ENCODE measurements at places on chromosomes 11 and 22.
A peak's percentile ranks its signal among the peaks of the same experiment; 100 is the strongest.

GRCh38 chr11:14308897-14309387 lies 50.0 kb downstream of the RRAS2 start:
- no peak for DNase-seq

GRCh38 chr11:130217133-130218031 lies 57.8 kb downstream of the ST14 start:
- DNase-seq, result no peak

GRCh38 chr22:24330636-24331035 lies 60.0 kb downstream of the SPECC1L start:
- no peak for DNase-seq

GRCh38 chr22:25702040-25702439 lies 39.9 kb upstream of the MYO18B start:
- DNase-seq, result peak; percentile 22

DNA sequence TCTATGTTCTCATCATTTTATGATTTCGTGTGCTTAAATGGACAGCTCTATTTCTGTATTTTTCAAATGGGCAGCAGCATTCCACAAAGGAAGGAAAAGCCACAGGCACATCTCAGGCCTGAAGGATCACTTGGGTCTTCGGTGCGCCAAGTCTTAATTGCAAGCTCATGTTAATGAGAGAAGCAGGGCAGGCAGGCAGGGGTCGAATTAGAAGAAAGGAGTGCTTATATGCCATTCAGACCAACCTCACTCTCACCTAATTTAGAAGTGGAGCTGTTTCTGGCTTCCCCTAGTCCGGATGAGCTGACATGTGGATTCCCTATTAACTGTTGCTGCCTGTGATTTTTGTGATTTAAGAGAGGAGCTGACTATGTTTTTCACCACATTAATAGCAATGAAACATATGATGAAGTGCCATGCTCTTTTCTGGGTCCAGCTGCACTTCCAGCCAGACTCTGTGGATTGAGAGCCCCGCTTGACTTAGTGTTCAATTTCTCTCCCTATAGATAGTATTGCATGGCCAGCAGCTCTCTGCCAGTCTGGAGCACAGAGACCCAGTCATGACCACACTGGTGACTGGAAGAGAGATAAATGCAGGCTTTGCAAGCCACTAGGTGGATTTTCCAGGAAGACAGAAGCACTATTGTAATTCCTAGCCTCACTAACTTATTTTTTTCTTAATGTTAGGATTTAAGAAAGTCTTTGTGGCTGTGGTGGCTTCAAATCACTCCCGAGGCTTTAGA lies 373.9 kb upstream of the FAT3 start:
- no peak for DNase-seq

- DNase-seq, result peak; percentile 32
Measured at GRCh38 chr22:45163099-45163450, 650 bp upstream of the NUP50 start.

DNA sequence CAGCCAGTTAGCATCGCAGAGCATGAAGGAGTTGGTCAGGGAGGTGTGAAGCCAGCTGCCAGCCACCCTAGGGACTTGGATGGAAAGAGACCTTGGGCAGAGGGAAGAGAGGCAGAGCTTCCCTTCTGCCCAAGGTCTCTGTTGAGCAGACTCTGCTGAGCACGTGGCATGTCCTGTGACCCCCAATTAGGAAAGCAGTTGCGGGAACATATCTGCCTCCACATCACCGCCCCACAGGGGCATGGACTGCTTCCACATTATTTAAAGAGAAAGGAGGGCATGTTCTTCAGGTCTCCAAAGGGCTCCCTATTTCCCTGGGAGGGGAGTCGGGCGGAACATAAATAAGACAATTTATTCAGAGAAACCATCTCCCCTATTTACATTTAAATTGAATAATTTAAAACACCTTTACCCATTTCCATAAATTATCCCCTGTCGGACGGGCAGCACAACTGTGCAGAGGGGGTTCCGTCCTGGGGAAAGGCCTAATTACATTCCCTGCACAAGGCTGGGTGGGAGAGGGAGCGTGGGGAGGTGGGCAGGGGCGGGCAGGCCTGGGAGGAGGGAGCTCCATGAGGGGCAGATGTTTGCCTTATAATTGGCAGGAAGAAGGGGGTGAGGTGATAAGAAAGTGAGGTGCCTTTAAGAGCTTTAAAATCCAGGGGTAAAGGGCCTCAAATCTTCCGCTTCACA lies 88.8 kb upstream of the THY1 start:
- no peak for DNase-seq

DNA sequence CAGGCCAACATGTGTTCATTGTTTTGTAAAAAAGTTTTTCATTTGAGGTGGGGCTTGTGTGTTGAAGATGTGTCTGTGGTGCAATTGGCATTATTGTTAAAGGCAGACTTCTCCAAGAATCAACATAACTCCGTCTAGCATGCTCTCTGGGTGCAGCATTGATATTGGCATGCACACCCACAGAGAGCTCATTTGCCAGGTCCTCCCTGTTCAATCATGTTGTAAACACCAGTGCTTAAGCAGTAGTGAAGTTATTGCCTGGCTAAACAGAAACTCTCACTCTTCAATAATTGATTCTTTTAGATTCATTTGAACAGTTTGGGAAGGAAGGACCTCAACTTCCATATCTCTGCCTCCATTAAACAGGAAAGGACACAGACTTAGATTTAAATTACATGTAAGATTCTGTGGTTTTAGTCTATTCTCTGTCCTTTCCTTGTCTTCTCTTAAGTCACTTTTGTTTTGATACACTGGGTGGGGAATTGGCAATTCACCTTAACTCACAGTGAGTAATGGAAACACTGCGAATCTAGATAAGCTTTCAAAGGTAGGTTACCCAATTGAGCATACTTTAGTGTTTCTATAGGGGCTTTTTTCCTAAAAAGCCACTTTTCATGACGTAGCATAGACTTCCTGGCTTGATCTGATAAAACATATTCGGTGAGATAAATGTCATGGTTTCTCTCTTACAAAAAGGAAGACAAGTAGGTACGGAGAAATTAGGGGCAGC lies 30.8 kb upstream of the EXPH5 start:
- DNase-seq, result no peak

GRCh38 chr22:24247011-24247507 lies 2.2 kb upstream of the GGT5 start:
- no peak for DNase-seq

- peak; percentile 91 for DNase-seq
Measured at GRCh38 chr22:41367039-41367679, 14.6 kb upstream of the TEF start.

- DNase-seq, result no peak
Measured at GRCh38 chr11:104073950-104074705, 37.7 kb downstream of the DDI1 start.

DNA sequence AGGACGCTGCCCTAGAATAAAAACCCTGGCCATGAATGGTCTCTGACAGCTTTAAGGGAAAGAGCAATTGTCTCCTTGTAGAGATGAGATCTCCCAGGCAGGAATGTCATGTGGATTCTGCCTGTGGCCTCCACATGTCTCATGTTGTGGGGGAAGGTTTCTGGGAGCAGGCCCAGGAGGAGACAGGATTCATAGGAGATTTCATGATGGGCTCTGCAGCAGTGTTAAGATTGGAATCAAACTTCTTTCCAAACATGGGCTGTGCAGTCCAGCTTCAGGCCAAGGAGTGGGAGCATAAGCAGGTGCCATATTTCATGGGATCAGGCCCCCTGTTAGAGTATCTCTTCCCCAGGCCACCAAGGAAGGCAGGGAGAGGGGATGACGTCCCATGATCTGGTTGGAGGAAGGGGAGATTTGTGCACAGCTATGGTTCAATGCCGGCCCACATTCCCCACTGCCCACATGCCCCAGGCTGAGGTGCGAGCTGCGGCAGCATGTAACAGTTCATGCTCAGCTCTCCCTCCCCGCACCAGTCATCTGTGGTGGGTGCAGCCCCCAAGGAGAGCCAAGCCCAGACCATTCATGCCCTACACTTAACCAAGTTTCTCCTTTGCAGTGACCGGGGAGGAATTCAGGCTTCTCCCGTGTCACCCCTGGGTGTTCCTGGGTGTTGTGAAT lies 42.5 kb downstream of the LMO1 start:
- DNase-seq, result no peak

All from ACHN (cell line).